Mesenteric fat pad (tissue), 1 donor: ENCODE measurements at places on chromosomes 6 and 20. TPM values are rescaled to one million over a fixed set of nuclear protein-coding genes. Genes with fewer than 3 reads are reported as not detected.
A peak's percentile ranks its signal among the peaks of the same experiment; 100 is the strongest.

The FAXC gene
- not detected for total RNA-seq

The SAMD5 gene
- total RNA-seq: 0.39 TPM

The MTFR2 gene
- 0.87 TPM for total RNA-seq

The GSTA3 gene
- not detected for total RNA-seq

GRCh38 chr6:56193846-56194245, 53.5 kb downstream of the COL21A1 start:
- no peak for DNase-seq

DNA sequence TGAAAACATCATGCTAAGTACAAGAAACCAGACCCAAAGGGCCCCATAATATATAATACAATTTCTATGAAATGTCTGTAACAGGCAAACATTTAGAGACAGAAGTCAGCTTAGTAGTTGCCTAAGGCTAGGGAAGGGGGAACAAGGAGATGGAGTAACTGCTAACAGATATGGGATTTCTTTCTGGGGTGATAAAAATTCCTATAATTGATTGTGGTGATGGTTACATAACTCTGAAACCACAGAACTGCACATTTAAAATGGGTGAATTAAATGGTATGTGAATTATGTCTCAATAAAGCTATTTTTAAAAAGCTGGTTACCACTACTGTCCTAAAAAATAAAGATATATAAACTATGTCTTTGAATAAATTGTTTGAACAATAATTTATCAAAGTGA, 3.2 kb downstream of the CEP162 start:
- no peak for DNase-seq

DNA sequence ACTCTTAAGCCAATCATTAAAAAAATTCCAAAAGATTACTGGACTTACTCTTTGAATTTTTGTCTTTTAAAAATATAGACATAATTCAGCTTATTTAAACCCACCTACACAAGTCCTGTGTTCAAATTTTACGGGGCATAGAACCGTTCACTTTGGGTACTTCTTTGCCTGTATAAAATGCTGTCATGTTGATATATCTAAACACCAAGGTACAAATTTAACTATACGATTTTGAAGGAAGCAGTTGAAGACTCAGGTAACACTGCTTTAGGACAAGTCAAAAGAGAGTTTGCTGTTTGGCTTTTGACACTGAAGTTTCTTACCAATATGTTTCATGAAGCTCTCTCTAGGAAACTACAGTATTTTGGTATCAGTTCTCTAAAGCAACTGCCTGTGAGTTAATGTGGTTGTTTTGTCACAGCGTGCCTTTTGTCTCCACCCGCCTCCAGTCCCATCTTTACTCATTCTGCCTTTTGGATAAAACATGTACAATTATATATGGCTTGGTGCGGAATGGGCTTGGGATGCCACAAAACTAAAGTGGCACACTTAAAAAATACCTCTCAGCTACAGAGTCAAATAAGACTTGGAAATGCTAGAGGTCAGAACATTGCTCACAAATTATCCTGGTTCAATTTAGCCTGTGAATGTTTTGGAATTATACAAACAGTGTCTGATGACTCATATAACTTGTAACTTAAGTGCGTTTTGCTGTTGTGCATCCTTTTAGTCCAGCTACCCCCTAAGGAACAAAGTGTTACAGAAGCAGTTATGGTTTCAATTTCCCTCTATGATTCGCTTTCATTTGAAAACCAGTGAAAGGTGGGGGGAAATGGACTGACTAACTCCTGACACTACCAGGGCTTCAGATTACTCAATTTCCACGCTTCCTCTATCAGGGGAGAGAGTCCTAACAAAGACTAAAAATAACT, 38.7 kb downstream of the RGS17 start:
- DNase-seq: no peak

GRCh38 chr6:17291778-17292177, 10.6 kb downstream of the RBM24 start:
- DNase-seq: no peak

DNA sequence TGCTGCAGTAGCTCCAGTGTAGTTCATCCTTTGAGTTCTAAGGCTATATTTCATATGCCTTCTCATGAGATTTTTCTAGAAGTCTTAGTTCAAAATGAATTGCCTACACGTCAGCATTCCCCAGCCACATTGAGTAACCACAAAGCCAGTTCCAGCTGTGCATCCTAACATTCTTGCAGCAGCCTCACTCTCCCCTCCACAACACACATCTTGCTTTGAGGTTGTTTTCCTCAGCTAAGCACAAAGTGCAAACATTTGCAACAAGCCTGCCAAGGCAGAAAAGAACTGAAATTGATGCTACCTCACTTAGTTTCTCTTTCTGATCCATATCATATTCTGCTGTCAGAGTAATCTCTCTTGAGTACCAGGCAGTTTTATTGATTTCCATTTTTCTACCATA, 160.7 kb upstream of the KCNQ5 start:
- DNase-seq: no peak

DNA sequence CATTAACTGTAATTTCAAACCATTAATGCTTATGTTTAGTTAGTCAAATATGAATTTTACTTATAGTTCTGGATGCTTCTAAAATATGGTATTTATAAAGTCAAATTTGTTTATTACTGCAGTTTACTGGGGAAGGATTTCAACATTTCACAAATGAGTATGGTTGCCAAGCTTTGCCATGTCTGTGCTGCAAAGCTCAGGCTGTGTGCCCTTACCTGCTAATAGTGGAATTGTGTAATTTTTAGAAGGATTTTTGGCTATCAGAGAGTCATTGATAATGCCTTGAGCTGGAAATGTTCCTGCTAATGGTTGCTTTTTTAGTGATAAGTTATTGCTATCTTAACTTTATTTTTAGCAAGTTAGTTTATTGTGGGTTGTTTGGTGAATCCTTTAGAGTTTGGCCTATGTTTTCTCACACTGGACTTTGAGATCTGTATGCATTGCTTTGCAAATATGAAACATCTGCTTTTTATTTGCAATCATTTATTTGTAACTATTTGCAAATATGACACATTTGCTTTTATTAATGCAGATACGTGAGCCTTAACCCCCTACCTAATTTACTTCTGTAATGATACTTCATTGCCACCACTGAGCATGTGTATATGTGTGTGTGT, 105.8 kb downstream of the CD109 start:
- DNase-seq: no peak

DNA sequence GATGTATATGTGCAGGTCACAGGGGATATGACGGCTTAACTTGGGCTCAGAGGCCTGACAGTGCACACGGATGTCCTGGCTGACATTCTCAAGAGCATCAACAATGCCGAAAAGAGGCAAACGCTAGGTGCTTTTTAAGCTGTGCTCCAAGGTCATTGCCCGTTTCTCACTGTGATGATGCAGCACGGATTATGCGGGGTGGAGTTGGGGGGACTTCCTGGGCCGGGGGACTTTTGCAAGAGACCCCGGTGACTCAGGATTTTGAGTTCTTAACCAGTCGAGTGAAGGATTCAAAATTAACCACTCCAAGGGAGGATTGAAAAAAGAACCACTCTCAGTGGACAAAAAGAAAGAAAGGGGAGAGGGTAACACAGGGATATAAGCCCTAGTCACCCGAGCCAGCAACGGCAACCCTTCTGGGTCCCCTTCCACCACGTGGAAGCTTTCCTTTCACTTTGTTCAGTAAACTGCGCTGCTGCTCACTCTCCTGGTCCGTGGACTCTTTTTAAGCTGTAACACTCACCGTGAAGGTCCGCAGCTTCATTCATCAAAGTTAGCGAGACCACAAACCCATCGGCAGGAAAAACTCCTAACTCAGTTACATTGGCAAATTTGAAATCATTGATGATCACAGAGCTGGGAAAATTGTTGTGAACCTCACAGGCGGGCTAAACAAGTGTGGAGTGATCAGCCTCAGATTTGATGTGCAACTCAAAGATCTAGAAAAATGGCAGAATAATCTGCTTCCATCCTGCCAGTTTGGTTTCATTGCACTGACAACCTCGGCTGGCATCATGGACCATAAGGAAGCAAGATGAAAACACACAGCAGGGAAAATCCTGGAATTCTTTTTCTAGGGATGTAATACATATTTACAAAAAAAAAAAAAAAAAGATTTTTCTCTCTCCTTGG, 199.3 kb downstream of the ARID1B start:
- no peak for DNase-seq

DNA sequence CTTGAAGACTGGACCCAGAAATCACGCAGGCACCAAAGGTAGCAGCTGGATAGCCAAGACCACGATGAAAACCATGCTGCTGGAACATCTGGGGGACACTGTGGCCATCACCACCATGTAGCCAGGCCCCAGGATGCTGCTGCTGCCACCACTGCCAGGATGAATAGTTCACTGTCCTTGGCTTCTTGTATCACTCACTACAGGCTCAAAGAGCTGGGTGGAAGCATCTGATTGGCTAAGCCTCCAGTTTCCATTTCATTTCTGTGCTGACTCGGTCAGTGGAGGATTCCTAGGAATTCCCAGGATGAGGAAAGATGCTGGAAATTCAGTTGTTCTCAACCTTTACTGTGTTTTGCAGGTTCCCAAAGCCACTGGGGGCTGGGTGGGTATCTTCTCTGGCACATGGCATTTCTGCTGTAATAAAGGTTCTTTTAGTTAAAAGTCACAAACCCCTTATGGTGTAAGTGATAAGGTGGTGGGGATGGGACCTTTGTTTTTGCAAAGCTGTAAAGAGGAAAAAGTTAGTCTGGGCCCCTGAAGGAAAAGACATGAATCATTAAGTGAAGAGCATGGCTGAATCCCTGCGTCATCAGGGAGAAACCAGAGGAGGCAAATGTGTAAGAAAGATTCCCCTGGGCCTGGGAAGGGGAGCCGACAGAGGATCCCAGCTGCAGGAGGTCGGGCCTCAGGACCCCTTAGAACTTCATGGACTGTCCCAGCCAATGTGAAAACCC, 75.6 kb upstream of the RNF24 start:
- no peak for DNase-seq

DNA sequence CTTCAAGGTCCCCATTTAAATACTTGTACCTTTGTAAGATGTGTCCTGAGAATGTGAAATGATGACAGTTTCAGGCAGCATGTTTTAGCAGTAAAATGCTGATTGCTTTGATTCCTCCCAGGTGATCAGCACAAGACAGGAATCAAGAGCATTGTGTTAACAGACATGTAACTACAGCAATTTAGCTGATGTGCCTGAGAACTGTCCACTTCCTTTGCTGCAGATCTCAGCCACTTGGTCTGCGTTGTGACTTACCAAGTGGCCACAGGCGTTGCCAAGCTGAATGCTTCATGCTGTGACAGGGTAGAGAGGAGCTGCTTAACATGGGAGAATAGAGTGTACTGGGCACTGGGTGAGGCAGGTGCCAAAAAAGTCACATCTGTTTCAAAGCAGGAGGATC, 767.0 kb upstream of the POU3F2 start:
- DNase-seq: no peak

DNA sequence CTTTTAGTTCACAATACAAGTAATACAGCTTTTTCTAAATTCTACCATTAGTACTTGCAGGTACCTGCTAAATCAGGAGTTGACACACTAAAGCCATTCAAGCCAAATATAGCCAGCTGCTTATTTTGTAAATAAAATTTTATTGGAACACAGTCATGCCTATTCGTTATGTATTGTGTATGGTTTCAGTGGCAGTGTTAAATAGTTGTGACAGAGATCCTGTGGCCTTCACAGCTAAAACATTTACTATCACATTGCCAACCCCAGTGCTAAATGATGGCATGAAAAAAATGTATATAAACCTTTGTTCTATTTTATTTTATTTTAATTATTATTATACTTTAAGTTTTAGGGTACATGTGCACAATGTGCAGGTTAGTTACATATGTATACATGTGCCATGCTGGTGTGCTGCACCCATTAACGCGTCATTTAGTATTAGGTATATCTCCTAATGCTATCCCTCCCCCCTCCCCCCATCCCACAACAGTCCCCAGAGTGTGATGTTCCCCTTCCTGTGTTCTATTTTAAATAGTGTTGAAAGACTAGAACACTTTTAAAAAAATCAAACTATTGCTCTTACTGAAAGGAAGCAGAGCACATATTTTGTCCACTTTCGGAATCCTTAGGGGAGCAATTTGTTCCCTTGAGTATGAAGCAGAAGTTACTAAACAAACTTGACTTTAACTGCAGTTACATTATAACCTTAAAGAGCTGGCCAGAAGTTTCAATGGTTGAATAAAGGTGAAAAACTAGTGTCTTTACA, 115.7 kb downstream of the PRIM2 start:
- DNase-seq: no peak

GRCh38 chr6:54094293-54094692, 16.9 kb upstream of the MLIP start:
- DNase-seq: no peak

GRCh38 chr6:170026751-170027646, 263.9 kb downstream of the DLL1 start:
- DNase-seq: peak; percentile 62

- no peak for DNase-seq
Observed at GRCh38 chr6:133171989-133172604, 69.1 kb upstream of the EYA4 start.

GRCh38 chr6:21049572-21049971, 515.3 kb downstream of the CDKAL1 start:
- no peak for DNase-seq
